ENCODE measurements at places on chromosomes 4 and X. TPM values are rescaled to one million over a fixed set of nuclear protein-coding genes. Genes with fewer than 3 reads are reported as not detected.

PDK3 gene
- 5.3 TPM for total RNA-seq

TMEM144 gene
- 4.2 TPM for total RNA-seq

APBB2 gene
- 45.2 TPM for total RNA-seq

GRCh38 chr4:138078751-138079520, 163.2 kb downstream of the SLC7A11 start:
- no peak for DNase-seq

- peak; percentile 11 for DNase-seq
These were observed 34.7 kb downstream of the CRMP1 start for GRCh38 chr4:5858020-5858769.

GRCh38 chr4:2732526-2732925, 23.6 kb downstream of the TNIP2 start:
- DNase-seq: no peak

DNA sequence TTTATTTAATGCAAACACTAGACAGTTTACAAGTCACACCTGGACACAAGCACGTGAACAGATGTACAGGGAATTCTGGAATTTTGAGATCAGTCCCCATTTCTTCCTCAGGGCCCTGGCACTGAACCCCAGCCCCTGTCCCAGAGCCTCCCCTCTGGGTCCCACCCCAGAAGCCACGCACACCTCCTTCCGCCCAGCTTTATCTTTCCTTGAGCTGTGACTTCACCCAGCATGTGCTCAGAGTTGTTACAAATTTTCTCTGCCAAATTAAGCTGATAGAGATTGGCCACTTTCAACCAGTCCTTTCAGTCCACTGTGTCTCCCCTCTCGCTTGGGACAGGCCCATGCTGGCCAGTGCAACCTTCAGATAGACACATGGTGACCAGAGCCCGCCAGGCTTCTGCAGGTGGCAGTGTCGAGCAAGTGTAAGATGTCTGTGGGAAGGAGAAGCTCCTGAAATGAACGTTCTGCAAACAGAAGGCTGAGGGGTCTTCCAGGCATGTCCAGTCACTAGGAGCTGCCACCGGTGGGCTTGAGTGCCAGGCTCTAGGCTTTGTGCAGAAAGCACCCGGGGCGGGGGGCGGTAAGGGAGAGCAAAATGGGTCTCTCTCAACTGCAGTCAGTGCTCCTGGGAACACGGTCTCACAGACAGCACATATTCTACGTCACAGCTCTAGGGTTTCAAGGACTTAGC, 73.3 kb downstream of the MTMR1 start:
- no peak for DNase-seq

DNA sequence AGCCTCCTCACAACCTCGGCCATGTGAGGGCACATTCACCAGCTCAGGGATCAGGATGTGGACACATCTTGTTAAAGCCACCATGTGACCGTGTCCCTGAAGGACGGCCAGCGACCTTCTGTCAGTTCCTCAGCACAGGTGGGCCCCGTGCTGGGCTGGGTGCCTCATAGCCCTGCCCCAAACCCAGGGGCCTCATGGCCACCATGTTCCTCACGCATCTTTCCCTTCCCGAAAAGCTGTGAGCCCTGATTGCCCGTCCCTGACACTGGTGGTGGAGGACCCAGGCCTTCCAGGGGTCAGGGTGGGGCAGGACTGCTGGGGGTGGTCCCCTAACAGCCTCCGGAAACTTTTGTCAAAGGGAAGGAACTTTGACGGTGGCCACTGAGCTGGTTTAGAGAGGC, 60.1 kb upstream of the ADRA2C start:
- DNase-seq: no peak

DNA sequence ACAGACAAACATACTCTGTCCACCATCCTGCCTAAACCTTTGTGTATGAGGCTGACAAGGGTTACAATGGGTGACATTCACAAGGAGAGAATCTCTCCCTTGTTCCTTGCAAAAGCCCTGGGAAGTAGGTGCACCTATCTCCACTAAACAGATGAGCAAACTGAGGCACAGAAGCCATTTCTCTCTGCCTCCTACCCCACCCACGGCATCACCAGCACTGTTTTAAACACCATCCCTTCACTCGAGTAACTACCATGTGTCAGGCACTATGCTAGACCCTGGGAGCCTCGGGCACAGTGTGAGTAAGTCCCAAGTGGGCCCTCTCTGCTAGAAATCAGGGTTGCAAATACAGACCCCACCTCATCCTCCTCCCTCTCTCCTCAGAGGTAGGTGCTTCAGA, 899 bp downstream of the LYAR start:
- no peak for DNase-seq

- no peak for DNase-seq
These were observed 184.1 kb downstream of the TEX13C start for GRCh38 chrX:125503769-125504168.

DNA sequence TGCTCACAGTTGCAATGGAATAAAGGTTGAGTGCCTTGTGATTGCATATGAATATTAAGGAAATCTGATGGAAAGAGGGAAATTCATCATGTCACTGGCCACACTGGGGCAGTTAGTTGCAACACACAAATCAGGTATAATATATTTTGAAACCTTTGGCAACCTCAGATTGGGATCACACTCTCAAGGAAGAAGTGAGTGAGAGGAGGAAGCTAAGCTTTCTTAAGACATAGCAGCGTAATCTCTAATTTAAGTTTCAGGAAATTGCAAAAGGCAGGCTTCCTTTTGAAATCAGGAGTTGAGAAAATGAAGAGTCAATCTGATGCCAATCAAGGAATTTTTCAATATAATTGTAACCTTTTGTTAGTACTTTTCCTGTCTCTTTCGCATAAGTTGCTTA, 12.3 kb upstream of the CLTRN start:
- no peak for DNase-seq

- DNase-seq: no peak
These were observed 42.7 kb downstream of the RASGEF1B start for GRCh38 chr4:81429031-81429430.

- DNase-seq: no peak
These were observed 44.8 kb downstream of the HMGB2 start for GRCh38 chr4:173289353-173289727.

DNA sequence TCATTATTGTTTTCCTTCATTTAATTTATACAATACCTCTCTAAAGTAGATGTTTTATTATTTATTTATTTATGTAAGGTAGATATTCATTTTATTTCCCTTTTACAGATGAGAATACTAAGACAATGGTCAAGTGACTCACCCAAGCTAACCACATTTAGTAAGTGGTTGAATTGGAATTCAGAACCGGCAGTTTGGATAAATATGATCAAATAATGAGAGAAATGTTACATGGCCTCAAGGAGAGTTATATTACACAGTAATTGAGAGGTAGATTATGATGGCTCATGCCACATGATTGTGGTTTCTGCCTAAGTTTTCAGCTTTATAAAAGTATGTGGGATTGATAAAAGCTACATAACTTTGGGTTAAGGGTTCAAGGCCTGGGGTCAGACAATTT, 239.4 kb upstream of the BOD1L1 start:
- no peak for DNase-seq

DNA sequence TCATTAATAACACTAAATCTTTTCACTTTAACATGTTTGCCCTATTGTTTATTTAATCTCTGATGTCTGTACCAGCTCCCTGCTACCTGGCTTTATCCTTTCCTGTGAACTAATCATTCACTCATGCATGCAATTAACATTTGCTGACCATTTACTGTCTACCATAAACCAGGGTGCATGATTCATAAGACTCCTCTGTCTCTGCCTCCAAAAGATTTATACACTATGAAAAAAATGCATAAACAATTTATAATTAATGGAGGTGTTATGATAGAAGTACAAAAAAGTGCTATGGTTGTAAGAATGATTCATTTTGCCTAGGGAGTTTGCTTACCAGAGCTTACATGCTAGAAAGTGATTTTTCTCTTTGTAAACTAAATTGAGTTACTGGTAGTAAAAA, 24.5 kb upstream of the CPEB2 start:
- DNase-seq: peak; percentile 20

DNA sequence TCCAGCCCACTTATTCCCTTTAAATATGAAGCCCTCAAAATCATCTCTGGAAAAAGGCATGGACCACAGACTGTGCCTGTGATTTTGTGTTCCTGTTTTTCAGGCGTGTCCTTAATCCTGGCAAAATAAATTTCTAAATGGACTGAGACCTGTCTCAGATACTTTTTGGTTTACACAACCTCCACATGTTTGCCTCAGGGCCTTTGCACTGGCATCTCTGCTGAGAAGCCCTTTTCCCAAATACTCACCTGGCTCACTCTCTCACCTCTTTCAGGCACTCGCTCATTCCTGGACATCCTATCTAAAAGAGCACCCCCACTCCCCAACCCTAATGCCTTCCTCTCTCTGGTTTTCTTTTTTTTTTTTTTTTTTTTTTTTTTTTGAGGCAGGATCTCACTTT, 40.5 kb downstream of the CHRNA9 start:
- DNase-seq: no peak

DNA sequence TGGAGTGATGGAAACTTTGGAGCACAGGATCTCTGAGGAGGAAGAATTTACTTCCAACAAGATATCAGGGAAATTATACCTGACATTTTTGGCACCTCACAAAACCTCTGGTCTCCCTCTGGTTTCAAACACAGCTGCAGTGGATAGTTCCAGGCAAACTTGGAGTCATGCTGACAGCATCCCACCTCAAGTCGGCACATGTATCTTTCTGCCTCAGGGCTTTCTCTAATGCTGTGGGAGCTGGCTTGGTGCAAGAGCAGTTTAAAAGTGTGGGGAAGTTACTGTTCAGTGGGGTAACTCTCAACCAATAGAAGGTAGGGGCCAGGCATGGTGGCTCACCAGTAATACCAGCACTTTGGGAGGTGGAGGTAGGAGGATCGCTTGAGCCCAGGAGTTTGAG, 207.1 kb upstream of the NHS start:
- DNase-seq: peak; percentile 37

DNA sequence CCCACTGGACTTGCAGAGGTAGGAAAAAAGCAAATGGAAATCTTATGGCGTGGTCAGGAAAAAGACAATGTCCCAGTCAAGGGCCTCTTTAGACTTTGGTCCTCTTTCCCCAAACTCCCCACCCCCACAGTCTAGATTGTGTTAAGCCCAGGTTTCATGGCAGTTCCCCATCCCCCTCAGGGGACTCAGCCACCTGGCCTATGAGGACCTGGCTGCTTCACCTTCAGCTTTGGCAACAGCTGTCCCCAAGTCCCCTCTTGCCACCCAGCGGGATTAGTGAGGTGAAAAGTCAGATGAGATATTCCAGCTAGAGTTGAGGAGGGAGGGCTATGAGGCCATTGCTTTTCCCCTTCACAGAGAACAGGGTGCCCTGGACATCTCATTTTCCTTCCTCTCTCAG, 457 bp downstream of the RIPPLY1 start:
- no peak for DNase-seq

DNA sequence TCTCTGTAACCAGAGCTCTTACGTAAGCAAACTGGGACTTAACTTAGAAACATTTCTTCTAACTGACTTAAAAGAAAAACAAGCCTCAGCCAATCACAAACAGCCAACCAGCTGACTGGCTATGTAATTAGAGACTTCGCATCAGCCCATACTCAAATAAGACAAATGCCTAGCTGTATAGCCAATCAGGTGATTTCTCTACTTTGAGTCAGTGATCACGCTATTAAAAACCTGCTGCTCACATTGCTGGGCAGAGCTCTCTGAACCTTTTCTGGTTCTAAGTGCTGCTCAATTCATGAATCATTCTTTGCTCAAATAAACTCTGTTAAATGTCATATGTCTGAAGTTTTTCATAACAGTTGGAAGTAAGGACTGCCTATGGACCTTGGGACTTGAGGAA, 9.9 kb upstream of the SMIM10L2A start:
- peak; percentile 66 for DNase-seq

GRCh38 chr4:39754309-39754708, 56.4 kb downstream of the UBE2K start:
- no peak for DNase-seq
